Osteocyte (in vitro differentiated cells): ENCODE measurements at places on chromosomes 12 and 14. TPM values are rescaled to one million over a fixed set of nuclear protein-coding genes. Genes with fewer than 3 reads are reported as not detected.

Gene A2M
- 0.76 and 1.2 TPM in 2 replicates for total RNA-seq

GRCh38 chr14:84409435-84409834, 1120.5 kb upstream of the FLRT2 start:
- no peak overlapping the region for H3K4me3 ChIP-seq
- no peak overlapping the region for H3K27ac ChIP-seq
- peaks cover 3% of the 10 kb centered on the region for H3K4me1 ChIP-seq

- no peaks in the 10 kb centered on the region for H3K27me3 ChIP-seq
- no peaks in the 10 kb centered on the region for H3K4me1 ChIP-seq
- H3K4me3 ChIP-seq = no peak overlapping the region
- DNase-seq = no peak
- no peak overlapping the region for H3K27ac ChIP-seq
Measured at GRCh38 chr12:115004470-115005146, 320.6 kb upstream of the TBX3 start.

Gene RIMBP2
- 0.13 TPM in 1 of 2 replicates, not detected in the other for total RNA-seq

DNA sequence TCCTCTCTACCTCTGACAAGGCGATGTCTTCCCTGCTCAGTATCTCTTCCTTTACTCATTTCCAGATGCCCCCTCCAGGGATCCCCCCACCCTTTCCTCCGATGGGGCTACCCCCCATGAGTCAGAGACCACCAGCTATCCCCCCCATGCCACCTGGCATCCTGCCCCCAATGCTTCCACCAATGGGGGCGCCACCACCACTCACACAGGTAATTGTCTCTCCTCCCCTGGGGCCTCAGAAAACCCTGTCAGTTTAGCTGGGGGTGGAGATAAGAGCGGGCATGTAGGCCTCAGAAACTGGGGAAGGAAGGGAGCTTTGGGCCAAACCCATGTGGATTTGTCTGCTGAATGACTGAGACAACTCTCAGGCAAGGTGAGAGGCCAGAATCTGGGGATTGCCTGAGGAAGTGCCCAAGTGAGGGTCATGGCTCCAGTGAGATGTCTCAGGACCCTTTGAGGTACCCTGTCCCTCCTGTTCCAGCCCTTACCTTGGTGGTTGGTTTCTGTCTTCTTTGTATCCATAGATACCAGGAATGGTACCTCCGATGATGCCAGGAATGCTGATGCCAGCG, 8.1 kb downstream of the PRPF40B start:
- no peak overlapping the region for H3K27ac ChIP-seq
- no peak overlapping the region for H3K4me3 ChIP-seq
- no peaks in the 10 kb centered on the region for H3K27me3 ChIP-seq
- peaks cover 2% of the 10 kb centered on the region for H3K36me3 ChIP-seq
- peaks cover 5% of the 10 kb centered on the region for H3K4me1 ChIP-seq
- no peak for DNase-seq

DNA sequence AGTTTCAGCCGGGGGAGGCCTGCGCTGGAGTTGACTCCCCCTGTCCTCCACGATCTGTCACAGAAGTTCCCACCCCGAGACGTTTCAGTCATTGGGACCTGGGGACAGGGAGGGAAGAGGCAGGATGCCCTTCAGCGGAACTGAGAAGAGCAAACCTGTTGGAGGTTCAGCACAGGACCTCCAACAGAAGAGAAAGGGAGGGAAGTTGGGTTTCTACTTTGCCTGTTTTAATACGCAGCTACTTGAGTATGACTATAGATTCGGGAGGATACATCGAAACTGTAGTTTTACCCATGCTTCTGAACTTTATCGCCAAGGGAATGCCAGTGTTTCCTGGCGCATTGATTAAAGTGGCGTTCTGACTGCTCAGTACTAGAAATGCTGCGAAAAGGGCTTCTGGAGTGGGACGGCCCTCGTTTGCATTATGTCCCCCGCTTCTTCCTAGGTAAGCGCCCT, 2.3 kb upstream of the DUSP6 start:
- H3K27ac ChIP-seq = peak overlapping the region; percentile 99
- H3K4me1 ChIP-seq = peaks cover 47% of the 10 kb centered on the region
- peaks cover 11% of the 10 kb centered on the region for H3K36me3 ChIP-seq
- no peaks in the 10 kb centered on the region for H3K27me3 ChIP-seq

- peaks cover 4% of the 10 kb centered on the region for H3K36me3 ChIP-seq
- no peak for DNase-seq
- peaks cover 15% of the 10 kb centered on the region for H3K27me3 ChIP-seq
- H3K4me3 ChIP-seq = no peak overlapping the region
- no peaks in the 10 kb centered on the region for H3K4me1 ChIP-seq
- no peak overlapping the region for H3K27ac ChIP-seq
Measured at GRCh38 chr14:105138021-105138541, 30.5 kb downstream of the JAG2 start.

Gene FOXN4
- total RNA-seq = not detected in 2 replicates

Gene ACOT2
- 37.7 and 39.4 TPM in 2 replicates for total RNA-seq

DNA sequence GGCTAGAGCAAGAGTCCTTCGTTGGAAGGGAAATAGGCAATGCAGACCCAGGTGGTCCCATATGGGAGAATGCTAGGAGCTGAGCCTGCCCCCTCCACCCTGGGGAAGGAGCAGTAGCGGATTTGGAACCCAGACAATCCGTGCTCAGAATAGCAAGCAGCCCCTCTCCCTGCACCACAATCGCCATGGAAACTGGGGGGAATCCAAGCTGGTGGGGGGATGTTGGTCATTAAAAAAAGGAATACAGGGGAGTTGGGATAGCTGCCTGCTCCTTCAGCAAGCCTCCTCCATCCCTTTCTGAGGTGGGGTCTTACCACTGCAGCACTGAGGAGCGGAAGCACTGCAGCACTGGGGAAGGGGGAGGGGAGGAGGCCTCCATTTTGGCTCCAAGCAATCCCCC, 2.9 kb downstream of the RND1 start:
- no peak overlapping the region for H3K27ac ChIP-seq
- no peaks in the 10 kb centered on the region for H3K36me3 ChIP-seq
- H3K4me1 ChIP-seq = peaks cover 15% of the 10 kb centered on the region
- H3K27me3 ChIP-seq = peaks cover 35% of the 10 kb centered on the region
- H3K4me3 ChIP-seq = no peak overlapping the region
- no peak for DNase-seq

Gene NXPH4
- 62.6 and 63.8 TPM in 2 replicates for total RNA-seq

Gene ANKS1B
- total RNA-seq = 0.29 and 0.70 TPM in 2 replicates
